Right ventricle myocardium superior (tissue), 1 donor: ENCODE measurements at places on chromosomes 2 and 18. TPM values are rescaled to one million over a fixed set of nuclear protein-coding genes. Genes with fewer than 3 reads are reported as not detected.

DNA sequence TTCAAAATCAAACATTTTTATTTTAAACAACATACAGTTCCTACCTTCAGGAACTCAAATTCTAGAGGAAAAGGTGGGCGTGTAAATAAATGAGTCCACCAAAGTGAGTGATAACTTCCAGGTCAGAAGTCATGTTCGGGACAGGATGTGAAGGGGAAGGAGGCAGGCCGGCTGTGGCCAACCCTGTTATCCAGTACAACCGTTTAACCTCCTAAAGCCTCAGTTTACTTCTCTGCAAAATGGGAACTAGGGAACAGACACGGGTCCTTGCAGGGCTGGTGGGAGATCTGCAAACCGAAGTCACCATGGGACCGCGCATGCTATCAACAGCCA, 373 bp downstream of the EIPR1 start:
- DNase-seq: no peak

GRCh38 chr18:39655341-39655740, 2089.7 kb upstream of the CELF4 start:
- no peak for DNase-seq

- DNase-seq: no peak
Observed at GRCh38 chr2:134588556-134588955, 130.2 kb downstream of the TMEM163 start.

GRCh38 chr2:232230560-232230959, 148.0 kb upstream of the ALPP start:
- no peak for DNase-seq

DNA sequence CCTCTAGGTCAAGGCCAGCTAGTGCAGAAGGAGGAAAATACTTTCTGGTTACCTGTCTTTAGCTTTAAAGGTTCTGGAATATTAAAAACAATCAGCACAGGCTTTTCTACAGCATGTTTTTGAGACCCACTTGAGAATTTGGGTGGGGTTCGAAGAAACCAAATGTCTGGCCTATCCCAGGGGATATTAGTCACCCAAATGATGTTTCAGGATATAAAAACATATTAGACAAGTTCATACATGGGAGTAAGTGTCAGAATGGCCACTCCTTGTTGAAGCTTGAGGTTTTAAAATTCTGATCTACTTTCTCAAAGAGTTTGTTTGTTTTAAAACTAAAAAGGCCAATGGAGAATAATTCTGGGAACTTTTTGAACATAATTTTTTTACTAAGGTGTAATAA, 158.6 kb upstream of the DLX2 start:
- no peak for DNase-seq

DNA sequence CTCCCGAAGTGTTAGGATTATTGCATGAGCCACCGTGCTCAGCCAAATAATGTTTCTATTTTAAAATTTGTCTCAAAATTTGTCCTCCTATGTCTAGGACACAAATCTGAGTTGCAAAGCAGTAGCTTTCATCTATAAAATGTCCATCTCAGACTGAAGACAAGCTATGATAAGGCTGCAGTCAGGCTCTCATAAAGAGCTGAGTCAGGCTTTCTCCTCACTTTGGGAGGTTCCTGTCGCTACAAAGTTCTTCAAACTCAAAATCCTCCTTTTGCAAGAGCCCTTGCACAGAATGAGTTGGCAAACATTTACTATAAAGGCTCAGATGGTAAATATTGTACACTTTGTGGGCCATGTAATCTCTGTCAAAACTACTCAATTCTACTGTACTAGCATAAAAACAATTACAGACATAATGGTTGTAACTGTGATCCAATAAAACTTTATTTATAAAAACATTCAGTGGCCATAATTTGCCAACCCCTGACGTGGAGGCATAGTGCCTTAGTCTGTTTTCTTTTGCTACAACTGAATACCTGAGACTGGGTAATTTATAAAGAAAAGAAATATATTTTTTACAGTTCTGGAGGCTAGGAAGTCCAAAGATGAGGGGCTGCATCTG, 154.9 kb upstream of the SATB2 start:
- DNase-seq: no peak

DNA sequence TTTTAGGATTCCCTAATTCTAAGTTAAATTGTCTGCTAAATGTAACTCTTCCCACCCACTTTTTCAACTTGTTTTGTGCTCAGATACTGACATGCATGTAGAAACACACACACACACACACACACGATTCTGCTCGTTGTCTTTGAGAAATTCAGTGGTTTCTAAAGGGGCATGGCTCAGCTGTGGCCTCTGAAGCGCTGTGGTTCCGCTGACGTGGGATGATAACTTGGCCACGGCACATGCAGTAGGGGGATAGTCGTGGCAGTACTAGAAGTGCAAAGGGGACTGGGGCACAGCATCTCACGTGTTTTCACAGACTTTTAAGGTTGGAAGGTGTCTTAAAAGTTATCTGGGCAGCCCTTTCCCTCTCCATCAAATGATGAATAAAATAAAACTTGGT, 18.4 kb downstream of the CASP10 start:
- DNase-seq: no peak

Gene ARHGAP25
- total RNA-seq: 7.3 TPM

Gene CYS1
- total RNA-seq: 3.6 TPM

Gene REG3G
- total RNA-seq: not detected
